ENCODE measurements at places on chromosomes 6 and 20.
A peak's percentile ranks its signal among the peaks of the same experiment; 100 is the strongest.

GRCh38 chr6:169619650-169620049 lies 82.2 kb downstream of the WDR27 start:
- peak; percentile 68 for DNase-seq

GRCh38 chr20:50088022-50088421 lies 24.9 kb downstream of the UBE2V1 start:
- DNase-seq = no peak

DNA sequence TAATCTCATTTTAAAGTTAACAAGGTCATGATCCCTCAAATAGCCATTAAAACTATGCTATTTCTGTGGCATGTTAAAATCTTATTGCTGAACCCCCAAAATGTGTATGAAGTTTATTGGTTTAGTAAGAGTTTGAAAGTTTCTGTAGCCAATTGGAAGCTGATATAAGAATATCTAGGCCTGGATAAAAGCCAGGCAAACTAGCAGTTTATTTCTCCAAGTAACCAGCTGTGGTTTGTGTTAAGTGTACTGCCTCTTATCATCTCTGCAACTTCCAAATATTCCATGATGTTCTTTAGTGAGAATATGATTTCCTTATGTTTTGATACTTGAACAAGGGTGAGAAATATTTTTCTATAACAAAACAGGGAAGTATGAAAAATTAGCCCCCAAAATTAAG lies 76.7 kb downstream of the PRSS35 start:
- DNase-seq = no peak

DNA sequence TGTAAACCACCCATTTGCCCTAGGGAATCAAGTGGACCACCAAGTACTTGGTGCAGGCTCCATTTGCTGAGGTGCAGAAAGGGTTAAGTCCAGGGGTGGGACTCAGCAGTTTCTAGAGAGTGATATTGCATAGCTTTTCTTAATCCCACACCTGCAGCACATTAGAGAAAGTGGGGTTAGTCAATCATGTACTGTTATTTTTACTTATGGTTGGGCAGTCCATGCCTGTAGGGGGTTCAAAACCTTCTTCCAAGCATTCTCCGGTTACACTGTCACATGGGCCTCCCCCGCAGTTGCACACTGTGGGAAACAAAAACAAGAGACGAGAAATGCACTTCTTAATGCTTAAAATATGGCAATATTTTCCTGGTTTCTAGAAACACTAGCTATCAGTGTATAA lies 65.5 kb downstream of the LAMA4 start:
- DNase-seq = peak; percentile 78

- no peak for DNase-seq
Observed at GRCh38 chr20:63029358-63030121, 22.8 kb upstream of the BHLHE23 start.

- DNase-seq = no peak
Observed at GRCh38 chr20:47980336-47981177, 195.3 kb upstream of the SULF2 start.

DNA sequence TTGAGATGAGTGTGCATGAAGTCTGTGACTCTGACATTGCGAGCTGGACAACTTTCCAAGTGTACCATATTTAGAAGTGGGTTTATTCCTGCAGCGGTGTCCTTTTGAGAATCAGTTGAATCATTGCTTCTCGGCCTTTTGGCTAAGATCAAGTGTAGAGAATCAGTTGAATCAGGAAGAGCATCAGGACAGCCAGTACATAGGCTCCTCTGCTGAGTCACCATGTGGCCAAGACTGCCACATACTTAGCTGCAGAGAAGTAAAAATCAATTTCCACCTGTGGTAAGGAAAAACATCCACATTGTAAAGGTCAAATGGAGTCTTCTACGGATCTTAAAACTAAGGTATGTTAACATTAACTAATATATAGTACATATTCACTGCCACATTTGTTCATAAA lies 428.4 kb upstream of the MARCKS start:
- no peak for DNase-seq

GRCh38 chr20:58867211-58867610 lies 14.7 kb downstream of the GNAS start:
- peak; percentile 43 for DNase-seq

- DNase-seq = no peak
Observed at GRCh38 chr6:25369036-25369432, 89.9 kb downstream of the CARMIL1 start.

- DNase-seq = no peak
Observed at GRCh38 chr6:100096341-100096740, 102.3 kb upstream of the MCHR2 start.

DNA sequence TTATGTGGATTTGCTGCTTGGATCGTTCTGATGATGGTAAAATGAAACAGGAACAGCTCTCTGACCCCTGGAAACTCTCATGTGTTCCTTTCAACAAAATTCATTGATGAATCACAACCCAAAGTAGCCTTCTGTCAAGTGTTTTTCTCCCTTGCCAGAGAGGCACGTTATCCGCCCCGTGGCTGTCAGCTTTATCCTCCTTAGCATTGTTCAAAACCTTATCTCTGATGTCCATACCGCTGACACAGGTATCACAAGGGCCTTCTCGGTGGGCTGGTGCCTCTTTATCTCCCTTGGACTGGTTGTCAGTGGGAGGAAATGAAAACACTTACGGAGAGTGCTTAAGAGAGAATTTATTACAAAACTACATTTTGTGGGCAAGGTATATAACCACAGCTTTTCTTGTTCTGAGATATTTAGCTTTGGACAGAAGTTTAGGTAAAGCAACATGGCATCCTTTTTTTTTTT lies 84.9 kb downstream of the TIAM2 start:
- DNase-seq = no peak

DNA sequence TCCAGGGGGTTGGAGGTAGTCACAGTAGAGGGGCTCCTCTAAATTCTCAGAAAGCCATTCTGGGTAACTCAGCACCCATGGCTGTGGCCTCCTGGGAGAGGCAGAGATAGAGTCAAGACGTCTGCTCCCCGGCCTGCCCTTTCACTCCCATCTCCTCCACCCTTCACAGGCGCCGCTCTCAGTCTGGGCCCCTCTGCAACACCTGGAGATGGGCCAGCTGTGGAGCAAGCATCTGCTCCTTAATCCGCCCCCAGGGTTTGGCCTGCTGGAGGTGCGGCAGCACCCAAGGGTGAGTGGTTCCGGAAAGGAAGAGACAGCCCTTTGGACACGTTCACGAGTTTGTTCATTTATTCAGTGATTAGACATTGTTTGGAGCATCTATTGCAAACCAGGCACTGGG lies 271.3 kb downstream of the BMP7 start:
- no peak for DNase-seq

DNA sequence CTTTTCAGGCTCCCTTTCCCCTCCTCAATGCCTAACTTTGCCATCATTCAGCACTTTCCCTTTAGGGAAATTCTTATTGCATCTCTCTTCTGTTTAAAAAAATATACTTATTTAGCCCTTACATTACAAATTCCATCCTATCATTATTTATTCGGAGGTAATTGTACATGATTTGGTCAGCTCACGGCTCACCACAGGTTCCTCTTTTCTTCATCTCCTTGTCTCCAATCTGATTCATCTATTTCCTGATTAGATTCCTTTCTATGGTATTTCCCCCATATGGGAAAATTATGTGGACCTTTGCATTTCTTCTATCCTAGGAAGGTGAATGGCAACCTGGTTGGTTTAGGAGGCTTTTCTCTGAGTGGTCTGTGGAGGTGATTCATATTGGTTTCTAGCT lies 12.9 kb upstream of the EMILIN3 start:
- no peak for DNase-seq

GRCh38 chr20:52959125-52959524 lies 13.0 kb upstream of the TSHZ2 start:
- no peak for DNase-seq

DNA sequence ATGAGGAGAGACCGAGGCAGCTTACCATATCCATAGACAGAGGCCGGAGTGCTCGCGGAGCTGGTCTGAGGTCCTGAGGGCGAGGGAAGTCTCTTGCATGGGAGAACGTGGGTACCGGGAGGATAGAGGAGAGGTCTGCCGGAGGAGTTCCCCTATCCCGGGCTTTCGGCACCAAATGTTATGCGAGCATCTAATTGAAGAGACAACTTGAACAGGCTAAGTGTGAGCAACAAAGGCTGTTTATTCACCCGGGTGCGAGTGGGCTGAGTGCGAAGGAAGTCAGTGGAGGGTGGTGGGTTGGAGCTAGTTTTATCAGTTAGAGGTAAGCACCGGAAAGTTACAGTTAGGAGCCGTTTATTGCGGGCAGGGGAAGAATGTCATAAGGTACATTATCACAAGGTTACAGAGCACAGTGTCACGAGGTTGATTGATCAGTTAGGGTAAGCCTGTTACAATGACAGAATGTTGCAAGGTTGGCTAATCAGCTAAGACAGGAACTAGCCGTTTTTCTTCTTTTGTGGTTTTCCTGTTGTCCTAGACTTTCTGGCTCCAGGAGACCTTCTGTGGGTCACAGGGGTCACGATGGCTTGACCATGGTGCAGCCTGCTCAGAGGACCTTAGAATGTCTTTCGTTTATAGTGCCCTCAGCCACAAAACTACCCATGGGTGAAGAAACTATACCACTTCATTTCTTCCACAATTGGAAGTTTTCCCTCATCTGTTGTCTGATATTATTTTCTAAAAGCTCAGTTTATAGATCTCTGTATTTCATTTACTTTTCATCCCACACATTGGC lies 746.0 kb upstream of the ADGRB3 start:
- no peak for DNase-seq

DNA sequence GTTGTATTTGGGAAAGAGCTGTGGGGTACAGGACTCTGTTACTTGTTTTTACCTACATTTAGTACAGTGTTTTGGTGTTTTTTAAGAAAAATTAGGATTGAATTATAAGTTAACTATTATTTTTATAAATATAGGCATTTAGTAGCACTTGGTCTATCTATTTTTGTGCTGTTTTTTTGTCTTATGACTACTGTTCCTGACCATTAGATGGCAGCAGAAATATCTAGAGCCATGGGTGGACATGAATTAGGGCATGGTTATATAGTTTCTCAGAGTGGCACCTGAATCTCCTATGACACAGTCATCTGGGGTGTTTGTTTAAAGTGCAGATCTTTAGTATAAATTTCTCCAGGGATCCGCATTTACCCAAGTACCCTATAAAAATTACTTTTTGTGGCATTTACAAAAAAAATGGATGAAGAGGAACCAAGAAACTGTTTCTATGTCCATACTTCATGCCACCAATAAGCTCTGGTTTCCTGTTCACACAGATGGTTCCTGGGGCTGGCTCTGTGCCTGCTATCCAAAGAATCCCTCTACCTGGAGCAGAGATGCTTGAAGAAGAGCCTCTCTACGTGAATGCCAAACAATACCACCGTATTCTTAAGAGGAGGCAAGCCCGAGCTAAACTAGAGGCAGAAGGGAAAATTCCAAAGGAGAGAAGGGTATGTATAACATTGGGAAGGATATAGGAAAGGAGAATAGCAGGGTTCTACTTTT lies 19.8 kb downstream of the NFYA start:
- DNase-seq = peak; percentile 26

GRCh38 chr20:34774449-34774848 lies 51.0 kb downstream of the NCOA6 start:
- DNase-seq = no peak

DNA sequence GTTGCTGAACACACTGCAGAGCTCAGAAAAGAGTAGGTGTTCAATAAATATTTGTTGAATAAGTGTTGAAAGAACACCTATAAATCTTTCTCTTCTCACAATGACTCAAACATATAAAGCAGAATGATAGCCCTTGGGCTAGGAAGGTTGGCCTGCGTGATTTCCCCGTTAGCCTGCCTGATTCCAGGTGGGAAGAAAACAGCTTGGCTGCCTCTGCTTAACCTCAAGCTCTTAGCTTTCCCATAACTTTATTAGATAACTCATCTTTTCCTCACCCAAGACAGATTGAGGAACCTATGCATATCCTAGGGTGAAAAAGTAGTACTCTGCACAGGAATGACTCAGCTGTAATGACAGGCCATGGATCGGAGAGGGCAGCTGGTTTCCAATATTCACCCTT lies 300.3 kb upstream of the ID4 start:
- no peak for DNase-seq

DNA sequence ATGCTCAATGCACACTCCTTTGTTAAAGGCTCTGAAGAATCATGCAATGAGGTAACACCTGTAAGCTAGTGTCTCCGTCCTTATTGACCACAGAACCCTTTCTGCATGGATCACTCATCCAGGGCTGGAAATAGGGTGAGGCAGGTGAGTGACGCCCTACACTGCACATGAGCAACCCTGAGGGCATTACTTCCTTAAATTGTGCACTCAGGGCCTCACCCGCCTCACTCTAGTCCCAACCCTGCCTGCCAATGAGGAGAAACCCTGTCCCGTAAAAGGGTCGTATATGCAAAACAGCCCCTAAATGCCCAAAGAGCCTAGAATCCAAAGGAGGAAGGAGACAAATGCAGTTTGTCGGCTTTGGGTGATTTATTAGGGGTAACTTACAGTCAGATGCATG lies 33.6 kb upstream of the NOP56 start:
- DNase-seq = no peak

DNA sequence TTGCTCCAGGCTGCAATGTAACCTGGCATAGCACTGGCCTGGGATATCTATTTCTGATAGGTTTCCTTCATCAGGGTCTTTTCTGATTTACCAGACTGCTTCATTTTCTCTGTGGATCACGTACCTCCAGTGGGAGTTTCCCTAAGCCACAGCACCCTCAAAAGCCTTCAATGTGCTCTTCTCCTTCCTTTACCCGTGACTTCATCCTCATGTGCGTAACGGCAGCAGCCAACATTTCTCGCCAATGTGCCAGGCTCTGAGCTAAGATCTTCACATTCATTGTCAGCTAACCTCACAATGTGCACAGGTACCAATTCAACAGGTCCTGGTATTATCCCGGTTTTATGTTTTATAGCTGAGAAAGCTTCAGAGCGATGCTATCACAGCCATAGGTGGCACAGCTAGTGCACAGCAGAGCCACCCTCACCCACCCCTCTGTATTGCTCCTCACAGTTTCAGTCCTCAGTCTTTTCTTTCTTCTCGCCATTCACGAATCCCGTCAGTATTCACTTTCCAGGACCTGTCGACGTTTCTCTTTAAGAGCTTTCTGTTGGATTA lies 58.2 kb downstream of the TNFAIP3 start:
- no peak for DNase-seq

DNA sequence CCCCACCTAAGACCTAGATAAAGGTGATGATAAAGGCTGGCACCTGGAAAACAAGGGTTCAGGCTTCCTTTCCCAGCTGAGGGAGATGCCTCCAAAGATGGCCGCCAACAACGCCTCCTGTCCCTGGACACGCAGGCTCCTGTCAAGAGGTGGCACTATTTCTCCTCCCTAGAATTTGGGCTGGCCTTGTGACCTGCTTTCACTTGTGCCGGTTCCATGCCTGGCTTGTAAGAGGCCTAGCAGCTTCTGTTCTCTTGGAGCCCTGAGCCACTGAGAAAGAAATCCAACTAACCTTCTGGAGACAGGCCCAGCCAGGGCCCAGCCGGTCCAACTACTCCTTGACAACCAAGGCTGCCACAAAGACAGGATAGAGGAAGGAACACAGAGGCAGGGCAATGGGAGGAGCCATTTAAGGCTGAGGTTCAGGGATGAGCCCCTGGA lies 60.2 kb upstream of the RALY start:
- peak; percentile 76 for DNase-seq

GRCh38 chr6:149922642-149923326 lies at the start of gene RAET1G:
RAET1G (minus strand) TSS chr6:149923121; CDS start chr6:149923010, 111 bp downstream.
- peak; percentile 90 for DNase-seq
